Suprapubic skin (tissue), 4 donors: ENCODE measurements at places on chromosomes 5 and 9.
A peak's percentile ranks its signal among the peaks of the same experiment; 100 is the strongest.

DNA sequence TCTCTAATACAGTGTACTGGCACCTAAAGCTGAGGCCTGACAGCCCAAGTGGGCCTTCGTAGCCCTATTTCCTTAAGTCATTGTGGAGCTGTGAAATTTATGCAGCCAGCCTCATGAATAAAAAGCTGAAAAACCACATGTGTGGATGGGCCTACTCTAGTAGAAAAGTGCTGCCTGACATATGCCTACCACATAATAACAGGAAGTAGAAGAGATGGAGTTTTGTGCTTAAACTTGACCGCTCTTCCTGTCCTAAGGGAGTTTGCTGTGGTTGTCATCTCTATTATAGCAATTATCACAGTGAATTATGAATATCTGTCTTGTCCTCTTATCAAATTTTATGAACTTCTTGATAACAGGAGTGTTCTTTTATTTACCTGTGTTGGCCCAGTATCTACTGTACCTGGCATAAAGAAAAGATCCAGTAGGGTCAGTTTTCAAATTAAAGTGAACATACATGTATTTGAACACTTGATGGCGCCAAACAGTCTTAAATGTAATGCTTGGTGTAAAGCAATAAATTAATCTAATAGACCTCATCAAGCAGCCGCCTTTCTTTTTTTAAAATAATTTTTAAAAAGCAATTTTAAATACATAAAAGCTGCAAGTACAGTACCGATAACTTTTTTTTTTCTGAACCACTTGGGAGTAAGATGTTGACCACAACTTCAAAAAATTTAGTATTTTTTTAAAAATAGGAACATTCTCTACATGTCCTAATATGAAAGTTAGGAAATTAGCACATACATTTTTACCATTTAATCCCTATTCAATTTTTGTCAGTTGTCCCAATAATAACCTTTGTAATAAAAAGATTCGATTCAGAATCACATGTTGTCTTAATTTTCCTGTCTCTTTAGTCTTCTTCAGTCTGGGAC lies 51.0 kb downstream of the FKTN start:
- no peaks in the 10 kb centered on the region for H3K4me1 ChIP-seq
- H3K27me3 ChIP-seq, result no peaks in the 10 kb centered on the region
- H3K4me3 ChIP-seq, result no peak overlapping the region

GRCh38 chr5:138655530-138656190 lies 80.5 kb upstream of the HSPA9 start:
- peaks cover 3% of the 10 kb centered on the region for H3K27me3 ChIP-seq
- no peaks in the 10 kb centered on the region for H3K4me1 ChIP-seq
- H3K36me3 ChIP-seq, result no peaks in the 10 kb centered on the region
- H3K4me3 ChIP-seq, result no peak overlapping the region
- H3K27ac ChIP-seq, result no peak overlapping the region

GRCh38 chr5:38615981-38616451 lies 59.6 kb upstream of the LIFR start:
- H3K27ac ChIP-seq, result no peak overlapping the region
- DNase-seq, result no peak
- peaks cover 16% of the 10 kb centered on the region for H3K4me1 ChIP-seq

GRCh38 chr5:139745800-139746690 lies 49.6 kb upstream of the PSD2 start:
- peak overlapping the region; percentile 14 for H3K27ac ChIP-seq
- H3K36me3 ChIP-seq, result no peaks in the 10 kb centered on the region
- H3K4me1 ChIP-seq, result peaks cover 38% of the 10 kb centered on the region
- DNase-seq, result no peak
- peak overlapping the region; percentile 38 for H3K4me3 ChIP-seq
- H3K27me3 ChIP-seq, result peaks cover 32% of the 10 kb centered on the region

DNA sequence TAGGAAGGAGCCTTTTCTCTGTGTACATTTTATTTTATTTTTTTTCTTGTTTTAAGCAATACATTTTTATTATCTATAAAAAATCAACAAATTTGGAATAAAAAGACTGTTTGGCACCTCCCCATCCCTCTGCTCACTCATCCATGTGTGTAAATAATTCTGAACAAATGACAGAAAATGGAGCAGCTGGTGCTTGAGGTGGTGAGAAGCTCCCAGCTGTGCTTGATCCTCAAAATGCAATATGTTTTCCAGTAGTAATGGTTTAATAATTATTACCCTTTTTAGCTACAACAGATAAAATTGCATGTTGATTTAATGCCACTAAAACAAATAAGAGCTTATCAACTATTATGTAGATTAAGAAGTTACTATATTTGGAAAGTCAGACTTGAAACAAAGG lies 132.5 kb downstream of the CDH18 start:
- H3K36me3 ChIP-seq, result no peaks in the 10 kb centered on the region
- no peaks in the 10 kb centered on the region for H3K4me1 ChIP-seq
- no peaks in the 10 kb centered on the region for H3K27me3 ChIP-seq
- DNase-seq, result no peak

DNA sequence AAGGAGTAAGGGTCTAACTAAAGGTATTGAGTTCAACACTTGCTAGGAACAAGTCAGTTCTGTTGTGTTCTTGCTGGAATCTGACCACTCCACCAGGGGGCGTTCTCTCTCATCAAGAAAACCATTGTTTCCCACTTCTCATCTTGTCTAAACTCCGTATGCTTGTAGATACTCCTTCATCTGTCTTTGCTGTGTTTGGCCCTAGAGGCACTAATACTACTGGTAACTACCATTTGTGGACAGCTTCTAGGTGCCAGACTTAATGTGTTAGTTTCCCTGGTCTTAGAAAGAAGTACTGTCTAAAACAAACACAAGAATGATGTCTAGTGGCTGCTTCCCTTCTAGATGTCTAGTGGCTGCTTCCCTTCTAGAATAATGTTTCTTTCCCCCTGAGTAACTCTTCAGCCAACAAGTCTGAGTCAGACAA lies 18.7 kb upstream of the PTPDC1 start:
- peaks cover 3% of the 10 kb centered on the region for H3K4me1 ChIP-seq
- H3K36me3 ChIP-seq, result no peaks in the 10 kb centered on the region
- H3K27ac ChIP-seq, result no peak overlapping the region
- H3K4me3 ChIP-seq, result no peak overlapping the region

- H3K36me3 ChIP-seq, result no peaks in the 10 kb centered on the region
Observed at GRCh38 chr9:14561929-14562405, 131.3 kb downstream of the ZDHHC21 start.

- no peak overlapping the region for H3K4me3 ChIP-seq
- no peaks in the 10 kb centered on the region for H3K36me3 ChIP-seq
- no peaks in the 10 kb centered on the region for H3K27me3 ChIP-seq
- no peak for DNase-seq
- no peaks in the 10 kb centered on the region for H3K4me1 ChIP-seq
Observed at GRCh38 chr5:98614341-98614740, 159.1 kb upstream of the RGMB start.

- no peaks in the 10 kb centered on the region for H3K27me3 ChIP-seq
- no peaks in the 10 kb centered on the region for H3K4me1 ChIP-seq
- H3K27ac ChIP-seq, result no peak overlapping the region
- H3K4me3 ChIP-seq, result no peak overlapping the region
Observed at GRCh38 chr5:76469656-76470290, 66.7 kb downstream of the IQGAP2 start.

GRCh38 chr5:95380103-95380628 lies 11.0 kb upstream of the FAM81B start:
- no peak overlapping the region for H3K27ac ChIP-seq
- DNase-seq, result no peak
- H3K4me1 ChIP-seq, result no peaks in the 10 kb centered on the region
- H3K27me3 ChIP-seq, result no peaks in the 10 kb centered on the region
- H3K36me3 ChIP-seq, result no peaks in the 10 kb centered on the region

GRCh38 chr5:160800375-160801275 lies 51.4 kb downstream of the ATP10B start:
- no peaks in the 10 kb centered on the region for H3K4me1 ChIP-seq
- H3K4me3 ChIP-seq, result no peak overlapping the region
- H3K27me3 ChIP-seq, result no peaks in the 10 kb centered on the region
- DNase-seq, result no peak
- no peak overlapping the region for H3K27ac ChIP-seq
- H3K36me3 ChIP-seq, result no peaks in the 10 kb centered on the region

DNA sequence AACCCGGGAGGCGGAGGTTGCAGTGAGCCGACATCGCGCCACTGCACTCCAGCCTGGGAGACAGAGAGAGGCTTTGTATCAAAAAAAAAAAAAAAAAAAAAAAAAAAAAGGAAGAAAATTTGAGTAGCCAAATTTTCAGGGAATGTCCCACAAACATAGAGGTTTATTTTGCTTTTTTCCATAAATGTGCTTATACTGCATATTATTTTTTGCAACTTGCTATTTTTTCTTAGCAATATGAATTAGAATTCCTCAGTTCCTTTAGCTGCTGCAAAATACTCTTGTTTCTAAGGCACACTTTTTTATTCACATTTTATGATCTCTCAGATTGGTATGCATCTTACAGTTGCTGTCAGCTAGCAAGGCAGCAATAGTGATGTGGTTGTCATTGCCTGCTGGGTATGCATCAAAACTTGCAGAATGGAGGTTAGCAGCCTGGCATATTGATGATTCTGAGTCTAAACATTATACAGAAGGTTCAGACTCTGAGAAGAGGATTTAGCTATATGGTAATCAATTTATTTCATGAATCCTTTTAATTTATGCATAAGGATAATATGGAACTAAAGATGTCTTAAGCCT lies 13.0 kb upstream of the MSANTD3 start:
- no peak for DNase-seq
- no peaks in the 10 kb centered on the region for H3K36me3 ChIP-seq
- no peak overlapping the region for H3K4me3 ChIP-seq
- no peak overlapping the region for H3K27ac ChIP-seq
- H3K27me3 ChIP-seq, result peaks cover 19% of the 10 kb centered on the region

GRCh38 chr5:14913096-14913495 lies 41.5 kb upstream of the ANKH start:
- no peaks in the 10 kb centered on the region for H3K27me3 ChIP-seq
- H3K4me1 ChIP-seq, result peaks cover 8% of the 10 kb centered on the region
- no peaks in the 10 kb centered on the region for H3K36me3 ChIP-seq
- DNase-seq, result no peak

GRCh38 chr5:62592558-62592957 lies 13.9 kb downstream of the LRRC70 start:
- H3K27me3 ChIP-seq, result no peaks in the 10 kb centered on the region
- H3K27ac ChIP-seq, result no peak overlapping the region
- no peak for DNase-seq
- H3K4me3 ChIP-seq, result no peak overlapping the region

DNA sequence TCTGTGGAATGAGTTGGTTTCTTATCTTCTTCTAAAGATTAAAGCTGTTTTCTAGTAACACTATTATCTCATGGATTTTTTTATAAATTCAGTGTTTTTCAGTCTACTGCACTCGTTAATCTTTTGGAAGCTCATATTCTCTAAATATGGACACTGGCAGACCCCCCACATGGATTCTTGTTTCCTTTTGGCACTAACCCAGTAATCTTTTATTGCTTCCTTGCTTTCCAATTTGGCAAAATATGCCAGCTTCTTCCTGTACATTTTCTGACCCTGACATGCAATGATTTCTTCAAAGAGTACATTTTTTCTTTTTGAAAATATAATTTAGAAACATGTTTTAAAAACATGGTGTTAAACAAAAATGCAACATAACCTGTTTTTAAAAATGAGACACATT lies 474.2 kb upstream of the FTMT start:
- no peak overlapping the region for H3K27ac ChIP-seq
- no peaks in the 10 kb centered on the region for H3K27me3 ChIP-seq
- H3K4me1 ChIP-seq, result no peaks in the 10 kb centered on the region
- no peak for DNase-seq

GRCh38 chr5:43664501-43665040 lies 61.6 kb downstream of the NNT start:
- no peak overlapping the region for H3K27ac ChIP-seq
- no peak for DNase-seq
- H3K36me3 ChIP-seq, result peaks cover 12% of the 10 kb centered on the region
- peaks cover 7% of the 10 kb centered on the region for H3K4me1 ChIP-seq
- no peak overlapping the region for H3K4me3 ChIP-seq

DNA sequence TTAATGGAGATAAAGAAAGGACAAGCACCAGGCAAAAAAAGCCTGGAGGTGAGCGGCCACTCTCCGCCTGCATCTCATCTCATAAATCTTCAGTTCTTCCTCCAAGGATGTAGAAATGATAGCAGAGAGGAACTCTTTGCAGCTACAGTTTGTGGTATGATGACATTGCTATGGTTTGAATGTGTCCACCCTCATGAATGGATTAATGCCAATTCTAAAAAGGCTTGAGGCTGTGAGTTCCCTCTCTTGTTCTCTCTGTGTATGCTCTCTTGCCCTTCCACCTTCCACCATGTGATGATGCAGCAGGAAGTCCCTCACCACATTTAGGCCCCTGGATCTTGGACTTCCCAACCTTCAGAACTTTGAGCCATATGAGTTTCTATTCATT lies 126.4 kb downstream of the SPOCK1 start:
- H3K27ac ChIP-seq, result no peak overlapping the region
- H3K27me3 ChIP-seq, result no peaks in the 10 kb centered on the region
- H3K4me3 ChIP-seq, result no peak overlapping the region
- no peak for DNase-seq
- H3K4me1 ChIP-seq, result no peaks in the 10 kb centered on the region
- H3K36me3 ChIP-seq, result no peaks in the 10 kb centered on the region

- H3K27ac ChIP-seq, result no peak overlapping the region
- no peak for DNase-seq
- H3K4me3 ChIP-seq, result no peak overlapping the region
- no peaks in the 10 kb centered on the region for H3K27me3 ChIP-seq
- H3K4me1 ChIP-seq, result no peaks in the 10 kb centered on the region
Observed at GRCh38 chr5:120552638-120553037, 88.5 kb downstream of the PRR16 start.

GRCh38 chr9:4022435-4023067 lies 277.3 kb downstream of the GLIS3 start:
- H3K27ac ChIP-seq, result no peak overlapping the region
- H3K36me3 ChIP-seq, result no peaks in the 10 kb centered on the region

GRCh38 chr9:132846109-132846917 lies 31.8 kb downstream of the AK8 start:
- no peaks in the 10 kb centered on the region for H3K4me1 ChIP-seq
- H3K27ac ChIP-seq, result no peak overlapping the region
- H3K36me3 ChIP-seq, result no peaks in the 10 kb centered on the region
- no peak overlapping the region for H3K4me3 ChIP-seq

DNA sequence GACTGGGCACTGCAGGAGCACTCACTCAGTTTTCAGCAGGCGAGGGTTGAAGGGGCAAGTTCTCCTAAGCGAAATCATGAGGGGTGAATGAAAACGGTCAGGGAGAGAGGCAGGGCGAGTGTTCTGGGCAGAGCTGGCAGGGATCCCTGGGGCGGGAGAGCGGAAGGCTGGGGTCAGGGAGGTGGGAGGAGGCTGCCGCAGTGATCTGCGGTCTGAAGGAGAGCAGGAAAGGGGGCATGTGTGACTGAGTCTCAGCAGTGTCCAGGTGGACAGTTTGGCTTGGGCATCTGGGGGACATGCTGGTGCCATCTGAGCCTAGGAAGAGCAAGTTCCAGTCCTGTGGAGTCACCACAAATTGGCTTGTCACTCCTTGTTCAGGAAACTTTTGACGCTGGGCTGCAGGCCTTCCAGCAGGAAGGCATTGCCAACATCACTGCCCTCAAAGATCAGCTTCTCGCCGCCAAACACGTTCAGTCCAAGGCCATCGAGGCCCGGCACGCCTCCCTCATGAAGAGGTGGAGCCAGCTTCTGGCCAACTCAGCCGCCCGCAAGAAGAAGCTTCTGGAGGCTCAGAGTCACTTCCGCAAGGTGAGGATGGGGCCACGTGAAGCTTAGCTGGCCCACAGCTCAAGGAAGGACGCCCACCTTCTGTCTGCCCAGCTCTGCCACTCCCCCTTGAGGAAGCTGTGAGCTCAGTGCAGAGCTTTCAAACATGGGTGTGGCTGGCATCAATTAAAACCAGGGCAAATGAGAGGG lies 31.1 kb downstream of the DYNC2I2 start:
- H3K36me3 ChIP-seq, result peaks cover 98% of the 10 kb centered on the region
- H3K4me3 ChIP-seq, result no peak overlapping the region
- DNase-seq, result no peak
- peaks cover 20% of the 10 kb centered on the region for H3K4me1 ChIP-seq
- no peaks in the 10 kb centered on the region for H3K27me3 ChIP-seq
- H3K27ac ChIP-seq, result no peak overlapping the region
